Pulmonary artery endothelial cell (primary cell): ENCODE measurements at places on chromosomes 4 and X. TPM values are rescaled to one million over a fixed set of nuclear protein-coding genes. Genes with fewer than 3 reads are reported as not detected.

The USP51 gene
- 1.1 and 1.3 TPM in 2 replicates for total RNA-seq

The ARSJ gene
- total RNA-seq: 77.4 and 93.5 TPM in 2 replicates

The SPANXB1 gene
- total RNA-seq: not detected in 2 replicates

The FGD1 gene
- total RNA-seq: 2.3 and 2.7 TPM in 2 replicates

GRCh38 chrX:51047950-51048349 lies 137.4 kb downstream of the BMP15 start:
- no peak for DNase-seq
